Mesendoderm (in vitro differentiated cells): ENCODE measurements at places on chromosomes 6 and 20.

DNA sequence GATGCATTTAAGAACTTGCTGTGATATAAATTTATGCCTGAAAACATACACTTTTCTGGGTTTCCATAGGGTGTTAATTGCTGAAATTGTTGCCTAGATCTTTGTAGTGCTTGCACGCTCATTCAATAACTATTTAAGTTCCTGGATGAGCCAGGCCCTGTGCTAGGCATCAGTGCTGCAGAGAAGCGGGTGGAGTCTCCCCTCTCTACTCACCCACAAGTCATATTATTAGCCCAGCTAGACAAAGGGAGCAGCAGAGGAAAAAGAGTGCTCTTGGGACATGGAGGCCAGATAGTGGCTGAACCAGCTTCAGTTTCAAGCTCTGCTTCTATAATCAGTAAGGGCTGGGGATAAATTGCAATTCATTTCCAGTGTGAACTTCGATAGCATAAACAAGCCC is 329.1 kb downstream of the TFAP2B start:
- DNase-seq, result no peak

GRCh38 chr6:140379919-140380318 is 1005.5 kb upstream of the CITED2 start:
- DNase-seq, result no peak

- DNase-seq, result peak; percentile 34
Measured at GRCh38 chr20:44856442-44856841, 29.1 kb upstream of the YWHAB start.

DNA sequence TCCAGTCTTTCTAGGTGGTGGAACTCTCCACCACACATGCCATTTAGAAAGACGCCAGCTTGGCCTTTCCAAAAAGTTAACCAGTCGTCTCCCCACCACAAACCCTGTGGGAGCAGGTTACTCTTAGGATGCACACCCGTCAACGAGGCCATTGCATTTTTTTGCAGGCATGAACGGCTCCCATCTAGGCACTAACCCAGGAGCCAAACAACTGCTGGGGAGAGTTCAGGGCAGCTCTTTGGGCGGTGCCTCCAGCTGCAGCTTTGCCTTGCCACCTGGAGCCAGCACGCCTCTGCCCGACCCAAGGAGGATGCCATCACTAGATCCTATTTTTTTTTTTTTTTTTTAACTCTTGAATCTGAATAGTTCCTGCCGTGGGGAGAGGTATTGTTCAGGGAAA is 39.9 kb downstream of the TBC1D7 start:
- no peak for DNase-seq

- DNase-seq, result peak; percentile 94
Measured at GRCh38 chr6:100283285-100283684, 181.4 kb downstream of the SIM1 start.

- peak; percentile 50 for DNase-seq
Measured at GRCh38 chr20:60715172-60715571, 536.9 kb upstream of the CDH4 start.

GRCh38 chr6:20302702-20303251 is 90.5 kb upstream of the MBOAT1 start:
- peak; percentile 84 for DNase-seq

DNA sequence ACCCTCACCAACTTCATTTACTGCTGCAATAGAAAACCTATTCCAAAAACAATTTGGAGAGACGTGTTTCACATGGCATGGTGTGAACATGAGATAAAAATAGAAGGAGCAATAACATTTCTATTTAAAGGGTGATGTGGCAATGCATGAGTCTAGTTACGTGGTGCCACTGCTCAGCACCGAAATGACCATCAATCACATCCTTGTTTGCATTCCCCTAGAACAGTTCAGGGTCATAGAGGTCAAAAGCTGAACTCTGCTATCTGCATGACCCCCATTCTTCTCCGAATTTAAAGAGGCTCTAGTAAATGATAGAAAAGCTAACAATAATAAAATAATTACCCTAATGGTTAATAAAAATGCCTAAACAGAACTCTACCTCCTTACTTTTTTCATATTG is 29.5 kb downstream of the ROS1 start:
- DNase-seq, result no peak

GRCh38 chr6:53702316-53702715 is 36.8 kb upstream of the KLHL31 start:
- no peak for DNase-seq

- no peak for DNase-seq
Measured at GRCh38 chr6:150004101-150004782, 21.1 kb downstream of the RAET1L start.

DNA sequence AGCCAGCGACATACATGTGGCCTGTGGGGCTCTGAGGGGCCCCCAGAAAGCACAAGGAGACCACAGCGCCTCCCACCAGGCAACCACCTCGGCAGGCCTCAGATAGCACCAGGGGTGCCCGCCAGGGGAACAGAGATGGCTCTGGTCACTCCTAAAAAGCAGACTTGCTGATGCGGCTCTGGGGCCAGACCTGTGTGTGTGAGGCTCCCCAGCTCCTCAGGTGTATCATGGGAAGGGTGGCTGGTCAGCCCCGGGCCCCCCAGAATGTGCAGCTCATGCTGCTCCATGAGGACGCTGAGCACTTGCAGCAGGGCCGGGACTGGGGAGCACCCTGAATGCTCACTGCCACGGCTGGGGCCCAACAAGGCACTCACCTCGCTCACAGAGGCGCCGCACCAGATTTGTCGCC is 60.2 kb downstream of the PYGB start:
- no peak for DNase-seq

DNA sequence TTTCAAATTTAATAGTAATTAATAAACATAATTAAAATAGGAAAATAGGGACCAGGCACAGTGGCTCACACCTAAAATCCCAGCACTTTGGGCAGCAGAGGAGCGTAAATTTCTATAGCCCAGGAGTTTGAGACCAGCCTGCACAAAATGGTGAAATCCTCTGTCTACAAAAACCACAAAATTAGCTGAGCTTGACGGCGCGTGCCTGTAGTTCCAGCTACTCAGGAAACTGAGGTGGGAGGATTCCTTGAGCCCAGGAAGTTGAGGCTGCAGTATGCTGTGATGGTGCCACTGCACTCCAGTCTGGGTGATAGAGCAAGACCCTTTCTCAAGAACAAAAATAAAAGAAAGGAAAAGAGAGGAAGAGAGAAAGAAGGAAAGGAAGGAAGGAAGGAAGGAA is 1387.0 kb upstream of the ADGRB3 start:
- DNase-seq, result no peak

GRCh38 chr6:92979281-92979680 is 440.1 kb downstream of the EPHA7 start:
- no peak for DNase-seq

GRCh38 chr6:829656-830055 is 136.7 kb upstream of the EXOC2 start:
- DNase-seq, result no peak
